ENCODE measurements at places on chromosomes 11 and 22.

- peak; percentile 60 for DNase-seq
Observed at GRCh38 chr22:17742527-17742902, 31.8 kb downstream of the BID start.

DNA sequence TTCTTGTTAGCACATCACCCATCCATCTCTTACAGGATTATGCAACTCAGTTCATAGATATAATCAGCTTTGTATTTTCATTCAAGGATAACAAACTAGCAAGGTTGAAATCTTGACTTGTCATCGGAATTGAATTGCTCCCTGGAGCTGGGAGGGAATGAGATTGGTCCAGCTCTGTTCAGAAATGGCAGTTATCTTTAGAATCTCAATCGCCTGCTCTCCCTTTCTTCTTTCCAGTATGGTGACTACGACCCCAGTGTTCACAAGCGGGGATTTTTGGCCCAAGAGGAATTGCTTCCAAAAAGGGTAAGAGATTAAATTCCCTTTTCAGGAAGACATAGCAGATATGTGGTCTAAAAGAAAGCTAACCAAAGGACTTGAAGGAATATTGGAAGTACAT, 51.0 kb downstream of the NF2 start:
- no peak for DNase-seq

DNA sequence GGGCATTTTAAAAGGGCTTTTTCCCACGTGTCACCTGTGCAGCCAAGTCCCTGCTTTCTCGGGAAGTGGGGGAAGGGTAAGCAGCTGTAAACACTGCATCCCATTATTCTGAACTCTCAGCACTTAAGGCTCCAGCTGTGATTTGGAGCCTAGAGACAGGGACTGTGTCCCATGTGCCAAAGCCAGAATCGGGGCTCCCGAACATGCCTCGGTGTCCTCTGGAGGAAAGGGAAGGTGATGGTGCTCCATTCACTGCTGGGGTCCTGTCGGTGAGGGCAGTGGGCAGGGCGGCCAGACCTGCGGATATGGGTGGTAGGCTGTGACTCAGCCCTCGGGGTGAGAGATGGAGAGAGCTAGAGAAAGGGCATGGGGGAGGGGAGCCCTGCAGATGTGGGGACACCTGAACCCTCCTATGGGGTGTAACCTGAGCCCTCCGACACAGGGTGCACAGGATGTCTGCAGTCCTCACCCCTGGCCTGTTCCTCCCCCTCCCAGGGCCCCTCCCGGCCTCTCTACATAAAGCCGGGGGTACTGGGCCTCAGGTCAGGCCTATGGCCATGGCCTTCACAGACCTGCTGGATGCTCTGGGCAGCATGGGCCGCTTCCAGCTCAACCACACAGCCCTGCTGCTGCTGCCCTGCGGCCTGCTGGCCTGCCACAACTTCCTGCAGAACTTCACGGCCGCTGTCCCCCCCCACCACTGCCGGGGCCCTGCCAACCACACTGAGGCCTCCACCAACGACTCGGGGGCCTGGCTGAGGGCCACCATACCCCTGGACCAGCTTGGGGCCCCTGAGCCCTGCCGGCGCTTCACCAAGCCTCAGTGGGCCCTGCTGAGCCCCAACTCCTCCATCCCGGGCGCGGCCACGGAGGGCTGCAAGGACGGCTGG, 31.8 kb downstream of the CAPN1 start:
- no peak for DNase-seq

- DNase-seq = no peak
Observed at GRCh38 chr11:125435461-125436238, 60.4 kb downstream of the FEZ1 start.

- DNase-seq = no peak
Observed at GRCh38 chr11:119756169-119756865, 27.3 kb upstream of the NECTIN1 start.

- DNase-seq = no peak
Observed at GRCh38 chr22:41308544-41308947, 7.2 kb downstream of the ZC3H7B start.

DNA sequence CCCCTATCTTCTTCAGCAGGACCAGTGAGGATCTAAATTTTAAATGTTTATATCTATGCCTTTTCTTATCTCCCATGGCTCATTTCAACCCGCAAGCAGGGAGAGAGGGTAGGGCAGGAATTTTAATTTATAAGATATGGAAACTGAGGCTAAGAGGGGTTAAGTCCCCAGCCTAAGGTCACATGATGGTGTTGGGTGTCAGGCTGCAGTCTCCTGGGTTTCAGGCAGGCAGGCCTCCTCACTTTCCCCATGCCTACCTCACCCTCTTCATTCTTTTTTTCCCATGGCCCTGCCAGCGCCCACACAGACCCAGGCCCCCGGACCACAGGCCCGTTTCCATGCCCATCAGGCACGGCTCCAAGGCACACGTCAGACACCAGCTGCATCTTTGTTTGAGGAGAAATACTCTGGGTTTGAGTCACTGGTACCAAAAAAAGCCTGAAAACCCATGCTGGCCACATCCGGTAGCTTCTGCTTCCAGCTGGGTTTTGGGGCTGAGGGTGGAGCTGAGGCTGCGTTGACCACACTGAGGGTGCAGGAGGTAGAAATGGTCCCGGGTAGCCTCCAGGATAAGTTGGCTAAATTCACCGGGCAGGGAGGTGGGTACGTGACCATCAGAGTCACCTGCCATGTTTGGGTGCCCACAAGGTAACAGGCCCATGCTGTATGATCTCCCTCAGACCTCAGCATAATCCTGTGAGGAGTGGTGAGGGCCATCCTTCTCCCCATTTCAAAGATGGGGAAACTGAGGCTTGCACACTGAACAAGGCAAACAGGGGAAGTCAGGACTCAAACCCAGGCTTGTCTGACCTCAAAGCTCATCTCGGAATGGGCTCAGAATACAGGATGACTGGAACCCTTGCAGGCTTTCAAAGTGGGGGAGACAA, 7.5 kb downstream of the CRYBB1 start:
- peak; percentile 25 for DNase-seq

DNA sequence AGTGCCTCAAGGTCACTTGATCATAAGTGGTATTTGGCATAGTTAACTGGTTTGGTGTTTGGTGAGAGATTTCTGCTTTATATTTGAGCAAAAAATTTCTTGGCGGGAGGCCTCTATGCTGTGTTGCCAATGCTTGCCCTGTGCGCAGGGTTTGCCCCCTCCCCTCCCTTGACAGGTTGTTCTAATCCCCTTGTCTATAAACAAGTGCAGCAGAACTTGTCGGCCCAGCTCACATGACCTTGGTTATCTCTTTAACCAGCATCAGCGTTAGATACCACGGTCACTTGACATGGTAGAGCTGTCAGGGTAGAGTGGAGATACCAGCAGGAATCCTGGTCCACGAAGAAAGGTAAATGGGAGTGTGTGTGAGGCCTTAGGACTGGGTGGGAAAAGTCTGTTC, 35.6 kb downstream of the MARK2 start:
- DNase-seq = no peak

- no peak for DNase-seq
Observed at GRCh38 chr11:44286911-44287310, 23.0 kb downstream of the ALX4 start.

GRCh38 chr22:25110846-25111578, 88.6 kb upstream of the CRYBB3 start:
- peak; percentile 88 for DNase-seq

- no peak for DNase-seq
Observed at GRCh38 chr22:32501836-32502752, 27.5 kb downstream of the FBXO7 start.

DNA sequence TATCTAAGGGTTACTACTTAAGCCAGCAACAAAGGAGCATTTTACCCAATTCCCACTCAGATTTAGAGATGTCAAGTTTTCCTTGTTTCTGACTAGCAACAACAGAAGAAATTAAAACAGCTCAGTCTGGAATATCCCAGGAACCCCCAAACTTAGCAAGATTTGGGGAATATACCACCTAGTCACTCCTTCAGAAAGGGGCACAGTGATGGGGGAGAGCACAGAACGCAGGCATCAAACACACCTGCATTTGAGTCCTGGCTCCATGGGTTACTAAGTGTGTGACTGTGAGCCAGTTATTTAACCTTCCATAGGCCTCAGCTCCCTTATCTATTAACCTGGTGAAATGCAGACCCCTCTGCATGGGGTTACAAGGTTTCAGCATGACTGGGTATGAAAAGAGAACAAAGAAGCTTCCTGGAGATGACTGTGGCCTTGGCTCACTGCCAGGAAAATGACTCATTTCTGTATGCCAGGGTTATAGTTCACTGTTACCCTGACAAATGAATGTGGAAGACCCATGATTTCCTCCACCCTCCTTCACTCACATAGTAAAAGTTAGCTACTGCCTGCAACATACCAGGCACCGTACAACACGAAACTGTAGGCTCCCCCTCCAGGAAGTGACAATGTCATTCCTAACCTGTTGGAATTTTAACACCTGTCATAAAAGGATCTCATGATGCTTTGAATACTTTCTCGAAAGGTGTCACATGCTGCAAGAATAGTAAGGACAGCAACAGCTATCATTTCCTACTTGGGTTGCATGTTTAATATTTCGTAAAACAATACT, 79.6 kb downstream of the ME3 start:
- DNase-seq = peak; percentile 98

DNA sequence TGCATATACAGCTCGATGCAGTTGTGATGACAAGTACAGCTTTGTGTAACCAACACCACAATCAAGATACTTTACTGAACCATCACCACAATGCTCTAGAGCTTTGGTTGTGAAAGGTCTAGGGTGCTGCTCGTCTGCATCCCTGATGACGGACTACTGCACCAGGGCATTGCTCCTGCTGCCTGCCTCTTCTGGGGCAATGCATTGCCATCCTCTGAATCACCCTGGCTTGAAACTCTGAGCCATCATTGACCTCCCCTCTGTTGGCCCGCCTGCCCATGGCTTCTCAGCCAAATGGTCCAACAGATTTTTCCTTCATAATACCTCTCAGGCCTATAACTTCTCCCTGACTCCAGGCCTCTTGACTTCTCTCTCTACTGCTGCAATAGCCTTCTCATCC, 77.4 kb upstream of the CSNK2A3 start:
- no peak for DNase-seq
